ENCODE measurements at places on chromosomes 4 and X.
A peak's percentile ranks its signal among the peaks of the same experiment; 100 is the strongest.

DNA sequence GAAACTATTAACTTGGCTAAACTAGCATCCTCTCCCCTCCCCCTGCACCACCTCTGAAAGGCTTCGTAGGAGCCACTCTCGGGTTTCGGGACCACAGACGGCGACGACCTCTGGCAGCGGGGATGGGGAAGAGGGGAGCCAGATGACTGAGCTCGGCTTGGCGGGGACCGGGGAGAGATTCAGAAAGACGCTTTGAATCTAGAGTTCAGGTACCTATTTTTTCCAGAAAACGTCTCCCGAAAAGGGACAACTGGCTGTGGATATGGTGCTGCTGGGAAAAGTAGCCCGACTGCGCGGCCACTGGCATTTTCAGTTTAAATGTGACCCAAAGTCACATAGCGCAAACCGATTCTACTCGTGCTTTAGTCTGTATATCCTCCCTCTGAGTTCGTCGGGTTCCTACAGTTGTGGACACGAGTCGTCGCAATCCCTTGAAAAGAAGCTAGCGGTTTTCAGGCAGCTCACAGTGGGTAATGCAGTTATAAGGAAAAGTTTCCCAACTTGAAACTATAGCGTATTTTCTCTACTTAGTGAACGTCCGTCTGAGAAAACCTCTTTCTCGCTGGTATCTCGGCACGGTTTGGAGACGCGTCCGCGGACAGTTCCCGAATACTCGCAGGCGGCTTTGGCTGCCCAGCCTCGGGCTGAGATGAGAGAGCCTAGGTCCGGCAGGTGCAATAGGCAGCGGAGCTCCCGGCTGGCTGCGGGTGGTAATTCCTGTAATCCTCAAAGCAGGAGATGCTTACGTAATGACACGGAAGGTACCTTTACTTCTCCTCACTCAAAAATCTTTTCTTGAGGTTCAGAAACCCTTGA is 1.3 kb downstream of the PARM1 start:
- no peak for DNase-seq

GRCh38 chrX:50747471-50747900 is 66.5 kb downstream of the SHROOM4 start:
- peak; percentile 5 for DNase-seq

GRCh38 chrX:46959101-46959500 is 46.9 kb downstream of the JADE3 start:
- no peak for DNase-seq

- DNase-seq, result no peak
These were observed 303.5 kb upstream of the ARSJ start for GRCh38 chr4:114282937-114283336.

- no peak for DNase-seq
These were observed 18.3 kb upstream of the NPY2R start for GRCh38 chr4:155190099-155190498.

GRCh38 chrX:75076429-75076828 is 79.7 kb downstream of the ABCB7 start:
- DNase-seq, result no peak

DNA sequence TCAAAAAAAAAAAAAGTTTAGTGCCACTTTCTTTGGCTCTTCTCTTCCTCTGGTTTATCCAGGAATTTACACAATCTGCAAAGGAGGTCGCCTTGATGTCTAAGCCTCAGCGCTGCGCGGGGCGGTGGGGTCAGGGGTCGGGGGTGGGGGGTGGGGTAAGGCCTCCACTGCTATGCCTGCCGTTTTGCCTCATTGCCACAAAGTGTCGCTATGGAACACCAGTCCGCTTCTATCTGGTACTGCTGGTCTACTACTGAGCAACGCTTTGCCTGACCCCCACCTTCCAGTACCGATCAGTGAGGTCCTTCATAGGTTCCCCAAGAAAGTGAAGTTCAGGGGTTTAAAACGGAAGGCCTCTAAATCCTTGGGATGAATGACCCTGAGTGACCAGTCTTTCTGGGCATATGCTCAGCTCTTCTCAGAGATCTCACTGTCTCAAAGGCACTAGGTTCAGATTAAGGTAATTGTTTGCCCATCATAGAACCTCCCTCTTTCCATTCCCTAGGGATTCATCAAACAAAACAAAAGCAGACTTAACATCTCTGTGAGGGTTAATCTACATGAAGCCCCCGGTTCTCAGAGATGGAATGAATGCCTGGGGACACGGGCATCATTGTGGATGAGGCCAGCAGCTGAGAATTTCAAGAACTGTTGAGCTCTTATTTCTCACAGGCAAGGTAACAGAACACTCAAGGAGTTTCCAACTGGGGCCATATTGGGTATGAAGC is 16.9 kb upstream of the TSR2 start:
- DNase-seq, result no peak

DNA sequence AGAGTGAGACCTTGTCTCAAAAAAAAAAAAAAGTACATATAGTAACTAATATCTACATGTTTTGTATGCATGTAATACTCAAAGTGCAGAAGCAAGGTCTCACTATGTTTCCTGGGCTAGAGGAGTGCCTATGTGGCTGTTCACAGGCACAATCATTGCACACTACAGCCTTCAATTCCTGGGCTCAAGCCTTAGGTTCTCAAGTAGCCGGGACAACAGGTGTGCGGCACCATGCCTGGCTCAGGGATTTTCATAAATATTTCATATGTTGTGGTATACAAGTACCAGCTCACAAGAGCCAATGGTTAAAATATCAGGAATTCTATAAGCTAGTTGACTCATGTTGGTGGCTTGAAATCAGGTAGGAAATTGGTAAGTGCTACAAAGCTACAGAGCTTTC is 94.8 kb downstream of the LARP7 start:
- DNase-seq, result no peak

DNA sequence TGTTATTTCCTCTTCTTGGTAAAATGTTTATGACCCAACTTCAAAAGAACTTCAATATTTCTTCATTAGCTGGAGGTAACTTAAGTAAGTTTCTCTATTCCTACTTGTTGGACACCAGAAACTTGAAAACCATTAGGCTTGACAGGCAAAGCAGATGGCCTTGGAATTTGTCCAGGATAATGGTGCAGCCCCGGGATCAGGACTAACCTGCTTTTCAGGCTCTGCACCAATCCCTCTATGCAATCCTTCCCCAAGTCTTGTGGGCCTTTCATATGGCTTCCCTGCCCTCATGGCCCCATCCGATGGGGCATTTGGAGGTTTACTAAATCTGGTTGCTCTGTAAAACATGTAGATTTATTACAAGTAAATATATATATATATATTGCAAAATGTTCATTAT is 68.5 kb downstream of the SPINK2 start:
- DNase-seq, result no peak

DNA sequence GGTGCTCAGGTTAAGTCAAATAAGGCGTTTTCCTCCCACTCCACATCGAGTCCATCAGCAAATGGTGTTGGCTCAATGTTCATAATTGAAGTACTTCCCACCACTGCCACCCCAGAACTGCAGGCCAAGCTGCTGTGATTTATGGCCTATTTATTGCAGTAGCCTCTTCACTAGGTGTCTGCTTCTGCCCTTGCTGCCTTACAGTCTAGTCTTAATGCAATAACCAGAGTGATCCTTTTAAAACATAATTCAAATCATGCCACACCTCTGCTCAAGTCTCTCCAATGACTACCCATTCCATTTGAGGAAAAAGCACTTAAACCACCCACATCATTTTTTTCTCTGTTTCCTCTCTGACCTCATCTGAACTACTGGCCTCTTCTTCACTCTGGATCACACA is 220.3 kb downstream of the KCNIP4 start:
- no peak for DNase-seq

DNA sequence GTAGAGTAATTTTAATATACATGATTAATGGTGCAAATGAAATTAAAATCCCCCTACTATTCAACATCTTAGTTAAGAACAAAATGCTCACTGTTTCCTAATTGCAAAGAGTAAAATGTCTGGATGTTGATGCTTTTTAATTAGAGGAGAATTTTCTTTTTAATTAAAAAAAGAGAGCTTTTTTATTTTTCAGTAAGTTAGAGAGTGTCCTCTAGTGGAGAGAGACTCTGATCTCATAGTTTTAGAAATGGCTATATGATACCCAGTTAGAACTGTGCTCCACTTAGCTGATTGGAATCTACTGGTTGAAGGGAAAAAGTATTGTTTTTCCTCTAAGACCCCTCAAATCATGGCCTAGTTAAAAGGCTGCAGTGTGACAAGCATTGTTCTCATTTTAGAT is 312.0 kb upstream of the MAGEB2 start:
- DNase-seq, result no peak

GRCh38 chrX:12994321-12994720 is 19.4 kb downstream of the TMSB4X start:
- DNase-seq, result no peak

DNA sequence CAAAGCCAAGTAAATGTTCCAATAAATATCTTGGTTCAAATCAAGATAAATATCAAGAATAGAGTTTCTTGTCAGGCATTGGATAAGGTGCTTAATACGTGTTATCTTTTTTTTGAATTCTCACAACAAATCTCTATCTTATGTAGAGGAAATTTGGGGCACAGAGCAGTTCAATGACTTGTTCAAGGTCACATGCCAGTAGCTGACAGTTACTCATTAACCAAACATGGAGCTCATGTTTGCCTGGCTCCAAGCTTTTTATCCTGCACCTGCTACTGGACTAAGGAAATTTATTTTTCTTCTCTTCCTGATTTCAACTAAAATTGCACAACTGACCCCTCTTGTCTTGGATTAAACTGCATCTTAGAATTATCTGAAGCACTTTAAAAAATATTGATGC is 76.3 kb downstream of the ATP10D start:
- DNase-seq, result no peak

- DNase-seq, result no peak
These were observed 640.7 kb downstream of the BCOR start for GRCh38 chrX:39456894-39457604.

DNA sequence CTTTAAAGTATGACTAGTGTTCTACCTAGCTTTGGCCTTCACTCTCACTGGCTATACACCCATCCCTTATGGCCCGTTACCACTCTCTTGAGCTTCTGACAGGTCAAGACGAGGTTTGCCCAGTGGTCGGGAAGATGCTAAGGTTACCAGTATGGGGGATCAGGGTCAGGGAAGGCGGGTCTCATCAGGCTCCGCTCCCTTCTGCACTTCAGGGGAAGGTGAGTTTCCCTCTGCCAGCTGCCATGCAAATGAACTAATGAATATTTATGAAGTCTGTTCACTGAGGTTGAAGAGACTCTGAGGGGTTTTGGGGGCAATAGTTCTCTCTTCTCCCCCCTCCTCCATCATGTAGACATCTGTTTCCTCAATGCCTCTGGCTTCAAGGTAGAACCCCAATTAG is 6.6 kb downstream of the EFNB1 start:
- DNase-seq, result no peak

DNA sequence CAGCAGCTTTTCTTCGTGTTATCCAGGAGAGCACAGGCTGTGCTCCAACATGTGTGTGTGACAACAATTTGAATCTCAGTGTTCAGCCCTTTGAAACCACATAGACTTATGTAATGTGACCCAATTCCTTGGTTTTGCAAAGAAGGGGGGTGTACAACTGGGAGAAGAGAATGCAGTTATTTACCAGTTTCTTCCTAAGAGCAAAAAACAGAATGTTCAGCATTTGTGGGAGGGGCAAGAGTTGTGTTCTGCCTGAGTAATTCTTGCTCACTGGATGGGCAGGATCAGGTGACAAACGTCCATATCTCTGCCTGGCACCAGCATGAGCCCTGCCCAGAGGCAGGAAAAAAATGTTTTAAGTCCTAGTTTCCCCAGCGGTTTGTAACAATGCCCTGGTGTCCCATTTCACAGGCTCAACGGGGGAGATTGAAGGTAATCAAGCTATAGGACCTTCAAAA is 72.0 kb downstream of the PRPS1 start:
- no peak for DNase-seq

DNA sequence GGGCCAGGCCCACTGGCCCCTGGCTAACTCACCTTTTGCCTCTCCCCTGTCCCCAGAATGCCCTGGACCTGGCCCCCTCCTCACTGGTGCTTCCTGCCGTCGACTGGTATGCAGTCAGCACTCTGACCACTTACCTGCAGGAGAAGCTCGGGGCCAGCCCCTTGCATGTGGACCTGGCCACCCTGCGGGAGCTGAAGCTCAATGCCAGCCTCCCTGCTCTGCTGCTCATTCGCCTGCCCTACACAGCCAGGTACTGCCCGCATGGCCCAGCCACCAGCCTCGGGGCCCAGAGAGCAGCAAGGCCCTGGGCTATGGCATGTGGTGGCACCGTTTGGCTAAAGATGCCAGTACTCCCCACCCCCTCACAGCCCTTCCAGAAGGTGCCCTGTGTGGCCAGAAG is 3.7 kb downstream of the ATP6AP1 start:
- no peak for DNase-seq

GRCh38 chr4:147311956-147312355 is 168.9 kb upstream of the EDNRA start:
- DNase-seq, result no peak

GRCh38 chrX:104195489-104196084 is 29.3 kb downstream of the FAM199X start:
- no peak for DNase-seq

Data from stimulated activated CD4-positive, alpha-beta T cell treated with anti-CD3 and anti-CD28 coated beads, TNF-alpha, amount 100 ng/mL, for 48 hours (primary cell).